ENCODE measurements at places on chromosomes 5 and 9.

DNA sequence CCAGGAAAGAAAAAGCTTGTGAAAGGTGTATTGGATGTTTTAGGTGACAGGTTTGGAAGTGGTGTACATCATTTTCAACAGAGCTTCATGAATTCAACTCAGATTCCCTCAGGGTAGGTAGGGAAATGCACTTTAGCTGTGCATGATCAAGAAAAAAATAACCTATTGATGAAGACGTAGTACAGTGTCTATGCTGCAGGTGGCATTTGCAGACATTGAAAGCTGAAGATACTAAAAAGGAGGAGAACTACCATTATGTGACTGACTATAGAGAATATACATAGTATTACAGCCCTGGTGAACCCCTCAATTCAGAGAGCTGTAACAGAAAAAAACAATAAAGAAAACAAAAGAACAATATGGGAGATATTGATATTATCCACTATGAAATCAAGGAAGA is 2344.7 kb upstream of the ACO1 start:
- DNase-seq: no peak

- no peak for DNase-seq
Observed at GRCh38 chr5:15533129-15533893, 33.3 kb downstream of the FBXL7 start.

DNA sequence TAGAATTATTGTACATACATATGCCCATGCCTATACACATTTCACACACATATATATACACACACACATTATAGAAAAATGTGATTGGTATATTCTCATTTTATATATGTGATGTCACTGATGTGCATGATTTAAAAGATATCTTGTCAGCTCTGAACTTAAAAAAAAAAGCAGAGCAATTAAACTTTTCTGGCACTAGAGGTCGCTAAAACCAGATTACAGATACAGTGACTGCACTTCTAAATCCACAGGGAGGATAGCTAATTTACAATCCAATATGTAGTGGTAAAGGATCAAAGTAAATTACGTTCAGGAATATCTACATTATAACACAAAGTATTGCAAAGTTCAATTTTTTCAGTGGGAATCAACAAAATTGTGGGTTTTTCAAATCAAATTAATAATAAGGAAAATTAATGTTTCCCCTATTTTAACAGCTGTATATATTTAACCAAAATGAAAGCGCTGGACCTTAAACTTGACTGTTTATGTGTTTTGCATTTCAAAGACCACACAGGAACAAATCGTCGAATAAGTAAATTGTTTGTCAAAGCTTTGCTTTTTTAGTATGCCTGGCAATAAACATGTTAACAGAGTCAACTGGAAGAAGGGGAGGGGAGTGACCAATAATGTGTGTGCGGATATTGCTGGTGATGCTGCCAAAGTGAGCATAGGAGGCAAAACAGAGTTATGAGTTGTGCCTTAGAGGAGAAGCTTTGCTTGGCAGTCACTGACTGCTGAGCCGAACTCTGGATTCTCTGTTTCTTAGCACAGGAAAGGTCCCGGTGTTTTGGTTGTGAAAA is 1201.4 kb upstream of the C9orf72 start:
- no peak for DNase-seq

GRCh38 chr5:100901821-100902341 is 1.2 kb downstream of the ST8SIA4 start:
- DNase-seq: no peak

DNA sequence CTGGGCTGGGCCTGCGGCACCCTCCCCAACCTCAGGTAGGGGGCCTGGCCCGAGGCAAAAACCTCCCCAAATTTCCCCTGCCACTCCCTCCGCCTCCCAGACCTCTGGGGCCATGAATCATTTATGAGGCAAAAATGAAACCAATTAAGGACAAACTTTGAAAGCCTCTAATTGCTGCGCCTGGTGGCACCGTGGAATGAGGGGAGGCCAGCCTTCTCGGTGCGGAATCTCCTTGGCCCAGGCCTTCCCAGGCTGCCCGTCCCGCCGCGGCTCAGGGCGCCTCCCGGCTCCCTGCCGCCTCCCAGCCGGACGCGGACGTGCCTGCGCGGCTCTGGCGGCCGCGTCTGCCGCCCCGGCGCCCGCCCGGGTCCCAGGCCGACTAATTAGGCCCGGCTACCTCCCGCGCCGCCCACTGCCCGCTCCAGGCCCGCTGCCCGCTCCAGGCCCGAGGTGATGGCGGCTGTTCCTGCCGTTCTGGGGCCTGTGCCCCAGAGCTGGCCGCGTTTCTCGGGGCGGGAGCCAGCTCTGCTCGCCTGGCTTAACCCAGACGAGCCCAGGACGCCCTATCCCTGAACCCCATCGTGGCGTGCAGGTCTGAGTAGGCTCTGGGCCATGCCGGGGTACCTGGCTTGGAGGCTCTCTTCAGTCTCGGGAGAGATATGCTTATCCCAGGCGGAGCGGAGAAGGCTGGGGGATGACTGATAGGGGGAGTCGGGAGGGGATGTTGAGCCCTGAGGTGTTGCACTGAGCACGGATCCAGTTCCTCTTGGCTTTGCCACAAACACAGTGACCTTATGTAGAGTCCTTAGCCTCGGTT is 20.1 kb downstream of the CXXC5 start:
- no peak for DNase-seq

DNA sequence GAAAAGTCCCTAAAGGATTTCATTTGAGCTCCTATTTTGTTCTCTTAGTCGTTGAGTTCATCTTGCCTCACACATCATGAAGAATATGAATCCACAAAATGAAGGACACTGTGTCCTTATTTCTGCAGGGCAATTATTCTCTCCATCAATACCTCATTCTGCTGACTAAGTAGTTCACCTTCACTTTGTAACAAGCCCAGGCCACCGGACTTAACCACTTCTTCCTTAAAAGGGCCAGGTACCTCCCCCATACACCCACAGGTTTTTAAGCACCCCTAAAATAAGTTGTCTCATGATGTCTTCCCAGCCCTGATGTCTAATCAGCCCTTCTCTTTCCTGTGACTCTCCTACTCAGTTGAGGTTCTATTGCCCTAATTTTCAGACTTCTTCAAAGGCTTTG is 67.1 kb upstream of the PLPP6 start:
- DNase-seq: no peak

DNA sequence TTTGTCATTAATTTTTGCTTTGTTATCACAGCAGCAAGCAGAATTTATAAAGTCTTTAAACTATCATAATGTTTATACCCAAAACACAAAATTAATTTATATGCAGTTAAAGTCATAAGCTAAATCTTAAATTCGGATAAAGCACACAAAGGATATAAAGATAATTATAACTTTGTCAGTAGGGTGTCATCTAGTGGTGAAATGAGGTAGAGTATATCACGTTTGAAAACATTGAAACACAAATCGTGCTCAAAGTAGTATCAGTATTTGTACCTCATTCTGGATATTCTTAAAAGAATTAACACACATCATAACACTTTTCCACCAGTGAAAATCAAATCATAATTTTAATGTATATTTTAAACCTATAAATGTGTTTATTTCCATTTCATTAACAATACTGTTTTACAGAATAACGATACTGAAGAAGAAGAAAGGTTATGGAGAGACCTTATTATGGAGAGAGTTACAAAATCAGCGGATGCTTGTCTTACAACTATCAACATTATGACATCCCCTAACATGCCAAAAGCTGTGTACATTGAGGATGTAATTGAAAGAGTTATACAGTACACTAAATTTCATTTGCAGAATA is 129.5 kb downstream of the NIPBL start:
- no peak for DNase-seq

DNA sequence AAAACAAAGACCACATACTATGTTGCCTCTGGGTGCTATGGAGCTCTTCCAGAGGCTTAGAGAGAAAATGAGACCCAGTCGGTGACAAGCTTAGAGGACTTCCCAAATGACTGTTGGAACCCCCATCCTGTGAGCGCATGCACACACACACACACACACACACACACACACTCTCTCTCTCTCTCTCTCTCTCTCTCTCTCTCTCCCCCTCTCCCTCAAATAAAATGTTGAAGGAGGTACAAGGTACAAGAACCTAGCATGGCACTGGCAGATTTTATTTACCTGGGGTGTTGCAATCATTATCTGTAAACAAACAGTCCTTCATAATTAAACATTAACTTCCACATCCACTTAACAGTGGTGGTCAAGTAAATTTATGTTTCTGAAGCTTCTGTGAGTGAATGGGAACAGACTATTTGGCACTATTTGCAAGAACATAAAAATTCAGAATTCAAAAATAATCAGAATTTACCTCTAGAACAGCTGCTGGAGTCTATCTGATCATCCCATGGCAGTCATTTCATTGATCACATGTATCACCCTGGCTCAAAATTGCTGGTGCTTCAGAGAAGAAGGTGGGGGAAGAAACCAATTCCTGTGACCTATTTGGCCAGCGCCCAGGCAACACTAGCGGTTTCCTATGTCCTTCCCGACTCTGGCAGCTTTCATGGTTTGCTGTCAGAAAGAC is 24.9 kb downstream of the TRPM3 start:
- no peak for DNase-seq

- no peak for DNase-seq
Observed at GRCh38 chr9:132509928-132510874, 72.2 kb upstream of the BARHL1 start.

DNA sequence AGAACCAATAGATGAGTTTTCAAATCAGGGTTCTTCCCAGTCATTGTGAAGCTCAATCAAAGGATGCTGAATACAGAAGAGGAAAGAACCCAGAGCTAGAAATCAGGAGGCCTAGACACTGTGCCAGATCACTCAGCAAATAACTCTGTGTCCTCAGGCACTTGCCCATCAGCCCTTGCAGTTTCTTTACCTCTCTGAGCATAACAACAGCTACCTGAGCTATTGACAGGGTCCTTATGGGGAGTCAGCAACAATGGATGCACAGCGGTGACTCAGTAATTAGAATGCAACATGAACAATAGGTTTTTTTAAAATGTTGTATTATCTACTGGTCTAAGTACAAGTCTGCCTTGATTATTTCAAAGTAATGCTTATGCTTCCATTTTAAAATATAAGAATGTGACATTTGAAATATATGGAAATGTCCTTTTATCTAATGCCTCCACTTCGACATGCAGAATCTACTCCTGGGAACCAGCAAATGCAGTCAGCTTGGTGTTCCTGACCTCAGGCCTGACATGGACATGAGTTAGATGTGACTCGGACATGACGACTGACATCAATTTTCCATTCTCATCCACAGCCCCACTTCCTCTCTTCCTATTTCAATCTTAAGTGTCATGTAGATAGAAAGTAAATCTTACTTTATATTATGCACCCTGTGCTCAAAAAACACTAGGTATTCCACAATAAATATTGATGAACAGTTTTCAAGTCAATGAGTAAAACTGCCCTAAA is 155.0 kb downstream of the TLE1 start:
- DNase-seq: no peak

DNA sequence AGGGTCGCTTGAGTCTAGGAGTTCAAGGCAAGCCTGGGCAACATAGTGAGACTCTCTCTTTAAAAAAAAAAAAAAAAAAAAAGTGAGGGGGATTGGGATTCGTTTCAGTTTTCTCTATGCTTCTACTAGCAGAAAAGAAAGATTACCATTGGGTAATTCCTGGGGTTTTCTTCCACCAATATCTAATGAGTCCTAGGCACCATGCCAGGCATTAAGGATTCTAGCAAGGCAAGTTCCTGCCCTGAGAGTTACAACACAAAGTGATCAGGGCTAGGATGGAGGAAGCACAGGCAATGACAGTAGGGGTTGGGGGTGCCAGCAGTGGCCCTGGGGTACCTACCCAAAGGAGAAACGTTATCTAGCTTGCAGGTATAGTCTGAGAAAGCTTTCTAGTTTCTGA is 90.8 kb downstream of the PCDH1 start:
- DNase-seq: no peak

- DNase-seq: no peak
Observed at GRCh38 chr9:21967169-21967568, 27.0 kb downstream of the CDKN2A start.

DNA sequence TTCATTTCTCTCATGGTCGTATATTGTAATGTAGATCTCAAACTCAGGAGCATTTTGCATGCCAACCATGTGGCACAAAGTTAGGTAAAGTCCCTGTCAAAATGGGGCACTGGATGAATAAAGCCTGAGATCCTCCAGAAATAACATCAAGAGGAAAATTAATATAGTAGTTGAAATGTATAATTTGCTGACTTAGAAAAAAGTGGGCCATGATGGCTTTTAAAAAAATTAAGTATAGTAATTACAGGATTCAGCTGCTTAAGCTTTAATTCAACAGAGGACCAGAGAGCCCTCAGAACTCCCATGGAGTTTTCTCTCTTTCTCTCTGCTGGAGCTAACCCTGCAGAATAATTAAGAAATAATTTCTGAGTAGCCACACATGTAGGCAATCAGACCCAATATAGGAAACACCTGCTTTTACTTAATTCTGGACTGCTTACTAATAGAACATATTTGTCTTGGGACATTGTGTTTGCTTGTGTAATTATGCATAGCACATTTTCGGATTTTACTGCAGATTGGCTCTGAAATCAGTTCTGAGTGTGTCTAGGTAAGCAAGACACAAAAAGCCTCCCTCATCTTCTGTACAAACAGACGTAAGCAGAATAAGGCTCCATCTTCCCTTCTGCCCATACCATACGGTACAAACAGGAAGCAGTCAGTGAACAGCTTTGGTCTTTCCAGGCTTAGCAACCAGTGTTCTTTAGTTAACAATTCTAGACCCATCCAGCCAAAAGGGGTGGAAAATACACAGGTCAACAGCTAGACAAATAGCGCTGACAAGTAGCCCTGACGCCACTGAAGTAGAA is 26.5 kb upstream of the PCSK1 start:
- no peak for DNase-seq

Data from anterior cingulate cortex (tissue), 58 donors.